ENCODE measurements at places on chromosomes 16 and 17. TPM values are rescaled to one million over a fixed set of nuclear protein-coding genes. Genes with fewer than 3 reads are reported as not detected.

DNA sequence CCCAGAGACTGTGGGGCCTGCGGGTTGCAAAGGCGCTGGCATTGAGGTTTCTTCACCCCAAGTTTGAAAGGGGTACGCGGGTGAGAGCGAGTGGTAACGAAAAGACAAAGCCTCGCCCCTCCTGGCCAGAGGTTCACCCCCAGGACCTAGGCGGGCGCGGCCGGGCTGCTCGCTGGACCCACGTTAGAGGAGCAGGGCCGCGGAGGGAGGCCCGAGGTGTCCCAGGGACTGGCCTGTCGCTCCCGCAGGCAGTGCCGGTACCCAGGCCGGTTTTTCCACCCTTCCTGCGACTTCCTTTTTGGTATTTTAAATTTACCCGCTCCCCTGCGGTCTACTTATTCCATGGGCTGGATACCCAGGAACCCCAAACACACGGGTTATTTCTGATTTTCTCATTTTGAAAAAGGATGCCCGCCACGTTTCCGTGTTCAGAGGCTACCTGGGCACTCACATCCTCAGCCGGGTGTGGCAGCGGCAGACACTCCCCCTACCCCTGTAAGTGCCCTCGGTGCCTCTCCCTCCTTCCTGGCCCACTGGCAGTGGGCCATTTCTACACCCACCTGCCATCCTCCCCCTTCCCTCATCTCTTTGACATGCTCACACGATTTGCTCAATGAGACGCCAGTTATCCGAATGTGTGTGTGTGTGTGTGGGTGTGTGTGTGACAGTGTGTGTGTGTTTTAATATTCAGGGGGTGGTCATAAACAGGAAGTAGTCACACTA lies 1.6 kb upstream of the FOXL1 start:
- DNase-seq: peak; percentile 68

DNA sequence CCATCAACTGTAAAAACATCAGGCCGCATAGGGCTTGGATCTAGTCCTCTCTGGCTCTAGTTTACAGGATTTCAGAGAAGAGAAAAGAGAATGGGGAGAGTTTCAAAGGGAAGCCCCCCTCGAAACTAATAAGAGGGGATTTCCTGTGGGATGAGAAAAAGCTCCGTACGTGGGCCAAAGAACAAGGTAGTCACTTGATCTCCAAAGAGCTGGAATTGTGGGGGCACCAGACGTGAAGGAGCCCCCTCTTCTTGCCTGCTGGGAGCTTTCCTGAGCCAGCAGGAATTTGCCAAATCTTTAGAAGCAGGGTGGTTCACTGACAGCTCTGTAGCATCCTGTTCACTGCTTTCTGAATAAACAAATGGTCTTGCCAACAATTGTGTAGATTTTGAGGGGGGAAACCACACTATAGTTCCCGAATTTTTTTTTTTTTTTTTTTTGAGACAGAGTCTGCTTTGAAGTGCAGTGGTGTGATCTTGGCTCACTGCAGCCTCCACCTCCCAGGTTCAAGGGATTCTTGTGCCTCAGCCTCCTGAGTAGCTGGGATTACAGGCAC lies 7.0 kb upstream of the TMIGD1 start:
- no peak for DNase-seq

GRCh38 chr17:63639125-63639524 lies 16.9 kb downstream of the MAP3K3 start:
- no peak for DNase-seq

GRCh38 chr16:15605839-15606517 lies 37.0 kb downstream of the MARF1 start:
- no peak for DNase-seq

DNA sequence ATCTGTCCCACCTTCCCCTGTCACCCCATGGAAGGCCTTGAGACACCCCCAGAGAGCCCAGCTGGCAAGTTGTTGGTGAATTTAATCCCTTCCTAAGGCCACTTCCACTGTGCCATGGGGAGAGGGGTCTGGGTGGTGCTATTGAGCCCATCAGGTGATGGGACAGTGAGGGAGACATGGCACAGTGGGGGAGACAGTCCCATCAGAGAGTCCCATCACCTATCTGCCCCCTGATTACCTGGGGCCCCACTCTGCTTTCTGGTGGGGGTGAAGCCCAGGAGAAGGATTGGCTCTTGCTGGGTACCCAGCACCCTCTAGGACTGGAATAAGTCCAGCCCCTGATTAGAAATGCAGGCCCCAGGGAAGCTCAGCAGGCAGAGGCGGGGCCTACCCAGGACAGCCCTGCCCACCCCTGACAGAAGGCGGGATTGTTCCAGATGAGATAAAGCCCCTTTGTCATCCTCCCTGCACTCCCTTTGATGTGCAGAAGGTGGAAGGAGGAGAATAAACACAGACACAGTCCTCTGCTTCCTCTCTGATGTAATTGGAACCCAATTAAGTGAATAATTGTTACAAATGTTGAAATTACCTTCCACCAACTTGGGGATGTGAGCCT lies 18.9 kb downstream of the TMEM132E start:
- DNase-seq: no peak

- no peak for DNase-seq
These were observed 2.6 kb downstream of the KAT2A start for GRCh38 chr17:42118545-42118944.

GRCh38 chr17:35740997-35741931 lies 9.8 kb downstream of the RASL10B start:
- DNase-seq: no peak

DNA sequence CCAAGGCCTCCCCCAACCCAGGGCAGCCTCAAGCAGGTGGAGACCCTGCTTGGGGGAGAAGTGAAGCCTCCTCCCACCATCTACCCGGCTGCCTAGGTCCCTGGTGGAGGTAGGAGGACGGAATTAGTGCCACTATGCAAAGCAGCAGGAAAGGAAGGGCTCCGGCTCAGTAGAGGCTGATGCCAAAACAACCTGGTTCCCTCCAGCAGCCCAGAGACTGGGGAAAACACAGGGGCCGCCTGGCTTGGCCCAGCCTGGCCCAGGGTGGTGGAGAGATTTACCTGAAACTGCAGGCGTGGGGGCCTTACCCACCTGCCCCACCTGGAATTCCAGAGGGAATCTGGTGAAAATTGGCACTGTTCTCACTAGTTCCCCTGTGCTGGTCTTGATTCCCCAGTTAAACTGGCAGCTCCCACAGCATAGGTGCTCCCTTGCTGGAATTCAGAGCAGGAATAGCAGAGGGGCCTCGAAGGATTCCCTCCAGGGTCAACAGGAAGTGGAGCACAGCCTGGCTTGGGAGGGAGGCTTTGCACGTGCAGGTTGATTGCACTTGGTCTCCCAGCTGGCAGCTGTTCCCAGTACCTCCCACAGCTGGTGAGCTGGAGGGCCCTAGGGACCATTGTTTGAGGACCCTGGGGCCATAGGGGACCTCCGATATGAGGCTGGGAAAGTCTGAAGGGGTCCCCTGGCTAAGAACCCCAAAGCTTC lies 4.5 kb downstream of the CD79B start:
- no peak for DNase-seq

GRCh38 chr16:84768061-84768807 lies 51.6 kb upstream of the CRISPLD2 start:
- DNase-seq: no peak

- no peak for DNase-seq
These were observed 17.2 kb upstream of the UTP6 start for GRCh38 chr17:31918701-31919128.

GRCh38 chr16:48681520-48681919 lies 71.5 kb upstream of the N4BP1 start:
- no peak for DNase-seq

DNA sequence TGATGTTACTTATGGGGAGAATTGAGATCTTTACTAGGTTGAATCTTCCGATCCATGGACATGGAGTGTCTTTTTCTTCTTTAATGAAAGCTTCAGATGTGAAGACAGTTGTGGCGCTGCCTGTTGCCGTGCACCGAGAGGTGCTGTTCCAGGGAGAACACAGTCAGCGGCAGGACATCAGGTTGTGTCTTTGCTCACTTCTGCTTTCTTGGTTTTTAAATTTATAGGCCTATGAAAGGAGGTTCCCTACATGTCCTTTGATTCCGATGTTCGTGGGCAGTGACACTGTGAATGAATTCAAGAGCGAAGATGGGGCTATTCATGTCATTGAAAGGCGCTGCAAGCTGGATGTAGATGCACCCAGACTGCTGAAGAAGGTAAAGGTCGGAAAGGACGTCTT lies 49.8 kb downstream of the SEC14L1 start:
- DNase-seq: no peak

DNA sequence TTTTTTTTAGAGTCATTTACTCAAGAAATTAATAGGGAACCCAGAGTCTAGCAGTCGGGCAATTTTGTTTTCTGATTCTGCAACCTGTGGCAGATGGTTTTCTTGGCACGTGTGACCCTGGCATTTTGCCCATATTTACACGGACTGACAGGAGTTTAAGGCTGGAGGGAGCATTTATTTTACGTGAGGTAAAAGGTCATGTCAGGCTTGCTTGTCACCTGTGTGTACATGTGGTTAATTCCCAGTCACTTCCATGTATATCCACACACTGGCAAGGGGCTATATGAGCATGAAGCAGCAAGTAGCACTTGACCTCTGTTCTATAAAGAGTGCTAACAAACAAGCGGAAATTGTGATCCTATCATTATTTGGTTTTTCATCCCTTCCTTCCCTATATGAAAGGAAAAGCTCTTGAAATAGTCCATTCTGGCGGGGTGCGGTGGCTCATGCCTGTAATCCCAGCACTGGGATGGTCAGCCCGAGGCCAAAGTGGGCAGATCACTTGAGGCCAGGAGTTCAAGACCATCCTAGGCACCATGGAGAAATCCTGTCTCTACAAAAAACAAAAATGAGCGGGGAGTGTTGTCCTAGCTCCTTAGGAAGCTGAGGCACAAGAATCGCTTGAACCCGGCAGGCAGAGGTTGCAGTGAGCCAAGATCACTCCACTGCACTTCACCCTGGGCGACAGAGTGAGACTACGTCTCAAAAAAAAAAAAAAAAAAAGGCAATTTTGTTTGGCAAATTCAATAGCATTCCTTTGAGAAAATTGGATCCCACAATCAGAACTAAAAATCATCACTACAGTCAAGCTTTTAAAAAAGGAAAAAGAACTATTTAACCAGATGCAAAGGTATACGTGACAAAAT lies 2.1 kb downstream of the SPAG9 start:
- DNase-seq: no peak

- DNase-seq: no peak
These were observed 12.9 kb upstream of the CMIP start for GRCh38 chr16:81431554-81432353.

DNA sequence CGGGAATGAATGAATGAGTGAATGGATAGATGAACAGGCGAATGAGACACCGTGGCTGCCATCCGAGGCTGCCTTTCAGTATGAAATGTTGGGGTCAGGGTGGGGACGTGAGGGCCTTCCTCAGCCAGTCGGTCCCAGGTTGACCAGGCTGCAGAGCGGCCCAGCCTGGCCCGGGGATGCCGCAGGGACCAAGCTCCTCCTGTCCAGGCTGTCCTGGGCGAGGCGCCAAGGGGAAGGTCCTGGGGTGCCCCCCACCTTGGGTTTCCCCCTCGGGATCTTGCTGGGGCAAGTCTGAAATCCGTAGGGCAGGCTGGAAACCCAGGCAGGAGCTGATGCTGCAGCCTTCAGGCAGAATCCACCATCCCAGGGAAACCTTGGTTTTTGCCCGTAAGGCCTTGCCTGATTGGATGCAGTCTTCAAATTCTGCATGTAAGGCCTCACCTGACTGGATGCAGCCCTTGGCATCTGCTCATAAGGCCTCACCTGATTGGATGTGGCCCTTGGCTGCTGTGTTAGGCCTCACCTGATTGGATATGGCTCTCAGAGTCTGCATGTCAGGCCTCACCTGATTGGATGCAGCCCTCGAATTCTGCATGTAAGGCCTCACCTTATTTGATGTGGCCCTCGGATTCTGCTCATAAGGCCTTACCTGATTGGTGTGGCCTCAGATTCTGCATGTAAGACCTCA lies 61.7 kb upstream of the ZNF469 start:
- no peak for DNase-seq

Gene CBX8
- 13.3 TPM for total RNA-seq

Gene MYLK3
- 0.12 TPM for total RNA-seq

Gene CTRB1
- total RNA-seq: not detected

Gene TLCD2
- 4.3 TPM for total RNA-seq

Measured in type B pancreatic cell (in vitro differentiated cells).